T-helper 22 cell (primary cell): ENCODE measurements at places on chromosomes 16 and 17.

DNA sequence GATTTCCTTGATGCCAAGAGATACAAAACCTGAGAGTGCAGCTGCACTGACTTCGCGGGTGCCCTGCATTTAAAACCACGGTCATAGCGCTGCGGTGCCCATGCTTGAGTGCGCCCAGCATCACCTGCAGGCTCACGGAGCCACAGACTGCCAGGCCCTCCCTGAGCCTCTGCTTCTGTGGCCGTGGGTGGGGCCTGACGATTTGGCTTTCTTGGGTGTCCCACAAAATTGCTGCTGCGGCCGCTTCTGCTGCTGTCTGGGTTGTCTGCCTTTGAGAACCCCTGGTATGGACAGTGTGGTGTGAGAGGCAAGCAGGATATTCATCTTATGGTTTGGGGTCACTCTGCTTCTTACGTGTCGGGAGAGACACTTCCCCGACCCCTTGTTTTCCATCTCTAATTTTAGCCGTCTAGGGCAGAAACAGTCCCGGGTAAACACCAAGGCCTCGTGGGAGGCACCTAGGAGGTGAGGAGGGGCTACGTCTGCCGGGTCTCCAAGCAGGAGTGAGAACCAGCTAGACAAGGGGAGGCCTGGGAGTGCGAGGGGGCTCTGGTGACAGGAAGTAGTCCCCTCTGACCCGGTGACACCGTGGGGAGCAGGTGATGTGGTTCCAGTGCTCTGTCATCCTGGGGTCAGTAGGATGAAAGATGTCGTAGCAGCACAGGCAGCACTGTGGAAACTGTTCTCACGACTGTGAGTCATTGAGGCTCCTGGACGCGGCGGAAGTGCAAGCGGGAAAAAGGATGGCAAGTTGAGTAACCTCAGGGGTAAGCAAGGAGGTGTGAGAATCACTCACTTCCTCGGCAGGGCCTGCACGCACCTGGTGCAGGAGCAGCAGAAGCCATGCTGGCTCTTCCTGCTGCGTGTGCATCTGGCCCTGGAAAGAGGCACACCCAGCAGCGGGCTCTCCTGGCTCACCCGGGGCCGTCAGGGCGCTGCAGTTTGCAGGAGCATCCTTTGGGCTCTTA is 176.3 kb downstream of the RPTOR start:
- DNase-seq, result peak; percentile 54

DNA sequence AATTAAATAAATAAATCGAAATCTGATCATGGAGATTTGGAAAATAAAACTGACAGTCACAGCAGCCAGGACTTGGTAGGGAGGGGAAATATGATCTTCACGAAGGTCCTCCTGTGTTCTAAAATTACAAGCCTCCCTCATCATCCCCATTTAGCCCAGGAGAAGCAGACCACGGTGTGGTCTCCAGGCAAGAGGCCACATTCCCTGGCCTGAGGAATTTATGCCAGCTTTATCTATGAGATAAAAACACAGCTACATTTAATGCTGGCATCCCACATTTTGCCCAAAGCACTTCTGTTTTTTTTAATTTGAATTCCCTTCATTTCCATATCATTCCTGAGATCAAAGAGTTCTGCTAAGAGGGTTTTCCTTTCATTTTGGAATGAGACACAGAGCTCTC is 43.2 kb downstream of the ABCC12 start:
- no peak for DNase-seq

- DNase-seq, result no peak
Measured at GRCh38 chr17:9146064-9146463, 124.8 kb downstream of the NTN1 start.

DNA sequence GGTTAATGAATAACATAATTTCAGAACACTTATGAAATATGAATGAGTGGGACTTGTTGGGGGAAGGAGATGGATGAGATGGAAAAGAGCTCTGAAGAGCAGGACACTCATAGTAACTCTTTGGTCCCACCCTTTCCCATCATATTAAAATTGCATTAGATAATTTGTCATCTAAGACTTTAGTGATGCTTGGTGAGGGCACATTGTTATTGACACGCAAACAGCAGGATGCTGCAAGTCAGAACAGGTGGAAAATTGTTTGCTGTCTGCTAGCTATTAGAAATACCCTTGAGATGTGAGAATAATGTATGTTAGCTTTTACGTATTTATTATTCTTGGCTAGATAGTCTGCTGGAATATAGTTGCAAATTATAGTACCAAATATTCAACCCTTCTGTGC is 75.7 kb downstream of the TANC2 start:
- DNase-seq, result no peak

GRCh38 chr16:566475-567372 is at the start of gene NHLRC4:
NHLRC4 (plus strand) TSS chr16:567005; CDS start chr16:568048, 1,043 bp downstream.
- DNase-seq, result no peak

DNA sequence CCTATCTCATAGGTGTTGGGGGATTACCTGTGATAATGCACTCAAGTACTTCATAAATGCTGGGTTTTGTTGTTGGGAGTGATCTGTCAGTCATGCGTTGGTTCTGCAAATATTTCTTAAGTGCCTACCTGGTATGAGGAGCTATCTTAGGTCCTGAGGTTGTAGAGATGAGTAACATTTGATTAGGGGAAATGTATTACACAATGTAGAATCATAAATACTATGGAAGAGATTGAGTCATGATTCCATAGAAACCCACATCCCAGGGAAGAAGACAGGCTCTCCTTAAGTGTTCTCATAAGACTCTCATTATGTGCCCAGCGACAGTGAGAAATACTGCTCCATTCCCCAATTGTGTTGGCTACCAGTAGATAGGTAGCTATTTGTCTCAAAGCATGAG is 240.1 kb downstream of the FTO start:
- DNase-seq, result no peak

GRCh38 chr16:65116818-65117430 is 4.9 kb downstream of the CDH11 start:
- no peak for DNase-seq

- DNase-seq, result no peak
Measured at GRCh38 chr17:68514831-68515635, 2.8 kb downstream of the PRKAR1A start.

DNA sequence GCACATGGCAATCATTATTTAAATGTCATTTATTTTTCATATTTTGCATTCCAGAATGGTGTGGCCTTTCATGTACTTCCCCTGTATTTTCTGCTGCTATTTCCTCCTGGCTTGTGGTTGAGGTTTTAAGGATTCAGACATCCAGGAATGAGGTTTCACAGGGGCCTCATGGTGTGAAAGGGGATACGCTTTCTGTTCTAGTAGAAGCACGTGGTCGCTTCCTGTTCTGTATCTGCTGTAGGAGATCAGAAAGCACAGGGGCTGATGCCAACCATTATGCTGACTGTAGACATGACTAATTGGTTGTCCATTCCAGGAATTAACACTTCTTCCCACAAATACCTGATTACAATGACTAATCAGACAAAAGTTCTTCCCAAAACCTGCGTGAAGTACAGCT is 405.9 kb downstream of the SHISA9 start:
- no peak for DNase-seq

- no peak for DNase-seq
Measured at GRCh38 chr16:23081675-23082119, 67.6 kb downstream of the USP31 start.
